ENCODE measurements at places on chromosomes 2 and 18.

DNA sequence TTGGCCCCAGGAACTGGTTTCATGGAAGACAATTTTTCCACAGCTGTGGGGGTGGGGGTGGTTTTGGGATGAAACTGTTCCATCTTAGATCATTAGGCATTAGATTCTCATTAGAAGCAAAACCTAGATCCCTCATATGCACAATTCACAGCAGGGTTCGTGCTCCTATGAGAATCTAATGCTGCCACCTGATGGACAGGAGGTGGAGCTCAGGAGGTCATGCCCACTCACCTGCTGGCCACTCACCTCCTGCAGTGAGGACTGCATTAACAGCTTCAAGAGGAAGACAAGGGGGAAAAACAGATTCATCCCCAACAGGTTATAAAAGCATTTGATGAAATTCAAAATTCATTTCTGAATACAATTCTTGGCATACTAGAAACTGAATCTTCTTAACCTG, 38.5 kb downstream of the THAP4 start:
- no peak for DNase-seq

- DNase-seq: peak; percentile 93
Observed at GRCh38 chr2:238143239-238143951, 4.9 kb downstream of the KLHL30 start.

- DNase-seq: no peak
Observed at GRCh38 chr2:195531754-195532153, 125.3 kb upstream of the SLC39A10 start.

DNA sequence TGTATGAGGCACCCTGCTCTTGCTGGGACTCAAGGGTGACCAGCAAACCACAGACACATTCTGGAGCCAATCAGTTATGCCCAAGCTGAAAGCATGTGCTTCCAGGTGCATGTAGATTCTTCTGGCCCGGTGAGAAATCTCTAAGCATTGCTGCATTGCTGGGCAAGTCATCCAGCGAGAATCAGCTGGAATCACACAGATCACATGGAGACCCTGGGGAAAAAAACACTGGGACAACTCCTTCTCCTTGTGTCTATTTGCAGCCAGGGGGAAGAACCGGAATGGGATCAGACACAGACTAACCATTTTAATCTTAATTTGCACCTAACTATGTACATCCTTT, 119.7 kb upstream of the KLF7 start:
- DNase-seq: peak; percentile 31

DNA sequence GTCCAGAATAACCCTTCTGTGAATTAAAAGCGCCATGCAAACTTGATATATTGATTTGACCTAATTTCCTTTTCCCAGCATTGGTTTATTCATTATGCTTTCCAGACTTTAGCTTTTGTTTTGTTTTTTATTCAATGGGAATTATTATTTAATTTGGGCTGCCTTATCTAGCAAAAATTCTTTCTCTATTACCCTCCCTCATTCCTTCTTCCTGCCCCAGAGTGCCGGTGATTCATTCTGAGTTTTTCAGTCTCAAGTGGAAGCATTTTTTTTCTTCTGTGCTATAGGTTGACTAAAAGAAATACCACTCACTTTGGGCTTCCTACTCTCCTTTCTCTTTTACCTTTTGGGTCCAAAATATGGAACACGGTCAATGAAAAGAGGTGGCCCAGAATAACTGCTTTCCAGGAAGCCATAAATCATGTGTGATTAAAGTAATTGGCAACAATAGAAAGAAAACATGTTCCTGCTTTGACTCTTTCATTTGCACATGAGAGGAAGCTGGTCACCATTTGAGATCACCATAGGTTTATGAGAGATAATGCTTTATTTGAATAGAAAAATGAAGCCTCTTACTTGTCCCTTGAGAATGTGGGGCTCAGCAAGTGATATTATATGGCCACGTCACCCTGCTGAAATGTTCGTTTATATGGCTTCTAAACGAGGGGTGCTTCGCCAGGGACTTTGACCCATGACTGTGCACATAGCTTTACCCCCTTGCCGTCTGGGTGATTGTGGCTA, 422.8 kb upstream of the ZEB2 start:
- peak; percentile 81 for DNase-seq

DNA sequence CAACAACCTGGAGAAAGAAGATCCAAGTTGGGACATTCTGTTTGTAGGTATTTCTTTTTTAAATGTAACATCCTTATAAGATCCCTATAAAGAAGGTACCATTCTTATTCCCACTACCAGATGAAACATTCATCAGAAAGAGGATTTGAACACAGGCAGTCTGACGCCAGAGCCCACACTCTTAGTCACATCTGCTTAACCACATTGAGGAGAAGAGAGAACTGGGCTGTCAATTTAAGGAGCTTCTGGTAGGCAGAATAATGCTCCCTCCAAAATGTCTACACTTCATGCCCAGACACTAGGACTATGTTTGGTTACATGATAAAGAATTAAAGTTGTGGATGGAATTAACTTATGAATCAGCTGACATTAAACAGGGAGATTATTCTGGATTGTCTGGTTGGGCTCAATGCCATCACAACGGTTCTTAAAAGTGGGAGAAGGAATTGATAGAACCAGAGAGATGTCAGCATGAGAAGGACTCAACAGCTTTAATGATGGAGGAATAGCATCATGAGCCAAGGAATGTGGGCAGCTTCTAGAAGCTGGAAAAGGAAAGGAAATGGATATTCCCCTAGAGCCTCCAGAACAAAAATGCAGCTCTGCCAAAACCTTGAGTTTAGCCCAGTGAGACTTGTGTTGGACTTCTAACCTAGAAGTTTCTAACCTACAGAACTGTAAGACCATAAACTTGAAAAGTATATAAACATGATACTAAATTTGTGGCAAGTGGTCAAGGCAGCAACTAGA, 82.2 kb downstream of the KLF7 start:
- no peak for DNase-seq

DNA sequence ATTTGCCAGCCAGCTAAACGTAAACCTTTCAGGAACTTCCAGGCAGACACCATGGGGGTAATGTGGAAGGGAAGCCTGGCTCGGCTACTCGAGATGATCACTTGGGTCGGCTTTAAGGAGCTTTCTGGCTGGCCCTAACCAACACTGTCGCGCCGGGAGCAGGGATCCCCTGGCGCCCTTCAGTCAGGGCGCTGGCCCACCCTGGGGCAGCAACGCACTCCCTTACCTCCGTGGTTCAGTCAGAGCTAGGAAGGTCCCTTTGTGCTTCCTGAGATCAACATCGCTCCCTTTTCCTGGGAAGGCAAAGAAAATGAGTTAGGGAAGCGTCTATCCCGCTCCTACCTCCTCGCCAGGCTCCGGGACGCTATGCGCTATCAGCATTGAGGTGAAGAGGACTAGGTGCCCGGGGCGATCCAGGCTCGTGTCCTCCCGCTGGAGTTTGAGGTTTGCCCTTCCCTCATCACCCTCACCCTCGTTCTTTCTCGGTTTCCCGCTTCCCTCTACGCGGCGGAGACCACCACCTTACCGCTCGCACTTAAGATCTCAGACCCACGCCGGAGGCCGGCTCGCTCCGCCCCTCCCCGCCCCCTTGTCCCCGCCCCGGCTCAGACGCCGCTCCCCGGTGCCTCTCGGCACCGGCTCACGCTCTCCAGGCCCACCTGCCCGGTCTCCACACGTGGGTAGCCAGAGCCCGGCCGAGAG, 449 bp upstream of the ATRAID start:
- peak; percentile 39 for DNase-seq

DNA sequence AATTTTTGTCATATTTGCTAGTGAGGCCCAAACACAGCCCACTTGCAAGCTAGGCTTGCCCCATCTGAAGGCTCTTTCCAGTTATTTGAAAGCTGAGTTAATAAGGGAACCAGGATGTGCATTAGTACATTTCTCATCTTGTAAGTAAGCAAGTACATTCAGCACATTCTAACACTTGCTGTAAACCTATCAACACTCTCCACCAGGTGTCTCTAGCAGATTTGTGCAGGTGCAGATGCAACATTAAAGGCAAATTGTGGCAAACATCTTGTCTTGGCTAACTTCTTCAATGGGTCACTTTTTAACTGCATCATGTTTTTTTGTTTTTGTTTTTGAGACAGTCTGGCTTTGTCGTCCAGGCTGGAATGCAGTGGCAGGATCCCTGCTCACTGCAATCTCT, 25.3 kb upstream of the MFSD6 start:
- peak; percentile 49 for DNase-seq

- no peak for DNase-seq
Observed at GRCh38 chr2:61167579-61167978, 5.6 kb downstream of the C2orf74 start.

DNA sequence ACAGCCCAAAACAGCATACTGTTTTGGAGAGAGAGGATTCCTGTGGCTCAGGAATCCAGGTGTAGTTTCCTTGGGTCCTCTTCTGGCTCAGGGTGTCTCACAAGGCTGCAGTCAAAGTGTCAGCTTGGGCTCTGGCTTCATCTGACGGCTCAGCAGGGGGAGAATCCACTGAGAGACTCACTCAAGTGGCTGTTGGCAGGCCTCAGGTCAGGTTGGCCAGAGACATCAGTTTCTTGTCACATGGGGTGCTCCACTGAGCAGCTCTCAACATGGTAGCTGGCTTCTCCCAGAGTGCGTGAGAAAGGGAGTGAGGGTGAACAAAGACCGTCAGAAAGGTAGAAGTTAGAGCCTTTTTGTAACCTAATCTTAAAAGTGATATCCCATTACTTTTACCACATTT, 168.4 kb downstream of the SOCS6 start:
- DNase-seq: no peak

DNA sequence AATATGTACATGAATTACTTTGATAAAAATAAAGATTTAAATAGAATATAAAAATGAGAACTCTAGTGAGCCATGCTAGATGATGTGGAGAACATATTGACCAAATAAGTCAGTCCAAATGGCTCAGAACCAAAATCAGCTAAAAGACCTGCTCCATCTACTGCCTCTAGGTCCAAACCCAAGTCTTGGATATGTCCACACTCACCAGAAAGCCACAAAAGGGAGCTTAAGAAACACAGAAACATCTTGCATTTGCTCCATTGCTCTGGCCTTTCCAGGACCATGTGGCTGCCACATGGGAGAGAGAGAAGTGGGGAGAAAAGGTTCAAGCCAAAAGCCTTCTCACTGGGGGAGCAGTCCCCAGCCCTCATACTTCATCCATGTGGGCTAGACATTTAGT, 272.5 kb downstream of the DYSF start:
- no peak for DNase-seq

GRCh38 chr2:6754419-6754818, 111.3 kb downstream of the CMPK2 start:
- DNase-seq: no peak

GRCh38 chr2:60469536-60470317, 83.7 kb downstream of the BCL11A start:
- DNase-seq: peak; percentile 21

GRCh38 chr2:32697156-32697555, 69.3 kb downstream of the TTC27 start:
- DNase-seq: peak; percentile 80

- no peak for DNase-seq
Observed at GRCh38 chr2:227805578-227805977, 8.1 kb upstream of the CCL20 start.

DNA sequence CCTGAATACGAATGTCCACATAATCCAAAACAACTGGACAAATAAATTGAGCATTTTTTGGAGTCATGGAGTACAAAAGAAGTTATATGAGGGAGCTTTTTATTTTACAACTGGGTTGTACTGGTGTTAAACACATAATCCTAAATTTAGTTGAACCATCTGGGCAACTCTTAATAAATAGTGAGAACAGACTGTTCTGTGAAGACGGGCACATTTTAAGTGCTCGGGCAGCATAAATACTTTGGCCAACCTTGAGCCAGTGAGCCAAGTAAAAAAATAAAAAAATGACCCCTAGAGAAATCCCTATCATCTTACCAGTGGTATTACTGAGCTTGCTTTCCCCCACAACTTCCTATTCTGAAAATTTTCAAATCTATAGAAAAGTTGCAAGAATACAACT, 50.9 kb upstream of the PSME4 start:
- DNase-seq: no peak

GRCh38 chr18:74806700-74807416, 209.2 kb downstream of the ZNF407 start:
- DNase-seq: peak; percentile 88

GRCh38 chr2:114729026-114729425, 286.6 kb downstream of the DPP10 start:
- DNase-seq: no peak

GRCh38 chr2:25991965-25992364, 9.7 kb upstream of the KIF3C start:
- no peak for DNase-seq

- no peak for DNase-seq
Observed at GRCh38 chr2:161243905-161244304, 64.3 kb upstream of the PSMD14 start.

DNA sequence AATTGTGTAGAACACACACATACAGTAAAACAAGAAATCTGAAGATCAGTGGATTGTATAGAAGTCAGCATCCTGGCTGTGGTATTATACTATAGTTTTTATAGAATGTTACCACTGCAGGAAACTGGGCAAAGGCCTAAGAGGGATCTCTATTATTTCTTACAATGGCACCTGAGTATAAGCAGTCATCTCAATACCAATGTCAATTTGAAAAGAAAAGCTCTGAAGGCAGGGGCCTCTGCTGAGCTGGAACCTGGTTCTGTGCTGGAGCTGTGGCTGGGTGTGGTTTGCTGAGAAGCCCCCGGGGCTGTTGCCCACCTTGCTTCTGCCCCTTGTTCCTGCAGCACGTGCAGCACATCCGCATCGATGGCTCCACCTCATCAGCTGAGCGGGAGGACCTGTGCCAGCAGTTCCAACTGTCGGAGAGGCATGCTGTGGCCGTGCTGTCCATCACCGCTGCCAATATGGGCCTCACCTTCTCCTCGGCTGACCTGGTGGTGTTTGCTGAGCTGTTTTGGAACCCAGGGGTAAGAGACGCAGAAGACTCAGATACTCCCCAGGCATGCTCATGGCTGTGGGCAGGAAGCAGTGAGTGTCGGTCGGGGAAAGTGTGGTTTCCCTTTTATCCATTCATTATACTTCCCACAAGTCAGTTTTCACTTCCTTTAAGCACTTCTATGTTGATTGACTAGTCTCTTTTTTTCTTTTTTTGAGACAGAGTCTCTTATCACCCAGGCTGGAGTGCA, 23.5 kb upstream of the RPL37A start:
- no peak for DNase-seq

DNA sequence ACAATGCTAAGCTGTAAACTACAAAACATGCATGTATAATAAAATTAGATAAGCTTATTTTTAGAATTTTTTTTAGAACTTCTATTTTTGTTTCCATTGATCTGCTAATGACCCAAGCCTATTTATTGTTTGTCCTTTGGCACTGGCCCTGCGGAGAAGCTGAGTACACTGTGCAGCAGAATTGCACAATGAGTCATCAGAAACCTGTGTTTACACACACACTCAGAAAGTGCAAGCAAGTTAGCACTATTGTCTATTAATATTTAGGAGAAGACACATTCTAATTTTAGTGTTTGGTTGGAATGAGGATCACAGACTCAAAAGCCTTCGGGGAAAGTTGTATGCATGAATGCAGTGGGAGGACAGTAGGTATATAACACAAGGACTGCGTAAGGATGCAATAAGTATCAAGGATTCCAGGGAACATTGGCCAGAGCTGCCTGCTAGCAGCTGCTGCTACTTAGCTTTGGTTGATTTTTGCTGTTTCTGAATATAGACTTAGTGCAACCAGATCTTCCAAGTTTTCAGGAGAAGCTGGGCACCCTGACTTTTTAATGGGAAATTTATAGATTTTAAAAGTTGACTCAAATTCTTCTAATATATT, 128.2 kb downstream of the KCNH7 start:
- no peak for DNase-seq

GRCh38 chr2:141020346-141020745, 1110.5 kb downstream of the LRP1B start:
- peak; percentile 11 for DNase-seq

Data from EH (cell line).